Hematopoietic multipotent progenitor cell treated with erythropoietin and hydrocortisone succinate and interleukin-3 and kit ligand, for 17 days (in vitro differentiated cells): ENCODE measurements at places on chromosomes 4 and X.

GRCh38 chrX:77447653-77448569, 722 bp downstream of the FGF16 start:
- DNase-seq: no peak

GRCh38 chr4:71533121-71533520, 194.3 kb downstream of the SLC4A4 start:
- DNase-seq: no peak

GRCh38 chrX:123847056-123847455, 12.8 kb upstream of the XIAP start:
- no peak for DNase-seq

- DNase-seq: peak; percentile 16
Measured at GRCh38 chr4:128068918-128069317, 7.8 kb downstream of the LARP1B start.

DNA sequence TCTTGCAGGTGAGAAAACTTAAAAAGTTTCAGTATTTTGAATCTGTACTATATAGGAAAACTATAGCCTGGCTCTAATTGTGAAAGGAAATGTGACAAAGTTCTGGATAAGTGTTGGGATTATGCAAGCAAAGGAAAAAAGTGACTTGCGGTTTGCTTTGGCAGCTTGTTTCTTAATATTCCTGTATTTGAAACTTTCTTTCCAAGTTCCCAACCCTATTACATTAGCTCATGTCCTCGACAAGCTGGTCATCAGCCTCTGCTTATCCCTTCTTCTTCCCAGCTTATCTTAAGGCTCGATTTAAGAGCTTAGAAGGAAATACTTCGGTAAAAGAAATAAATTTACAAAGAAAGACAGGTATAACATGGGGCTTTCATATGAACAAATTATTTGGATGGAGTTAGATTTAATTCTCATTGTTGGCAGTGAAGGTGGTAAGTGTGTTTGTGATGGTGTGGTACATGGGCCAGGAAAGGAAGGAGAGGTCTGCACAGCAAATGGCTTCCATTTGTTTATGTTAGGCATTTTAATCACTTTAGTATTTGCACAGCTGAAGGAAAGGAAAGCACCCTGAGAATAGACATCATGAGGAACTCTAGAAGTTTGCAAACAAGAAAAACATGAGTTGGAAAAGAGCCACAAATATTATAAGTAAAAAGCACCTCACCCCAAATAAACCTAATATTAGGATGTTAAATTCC, 5.1 kb upstream of the MYOZ2 start:
- DNase-seq: no peak

DNA sequence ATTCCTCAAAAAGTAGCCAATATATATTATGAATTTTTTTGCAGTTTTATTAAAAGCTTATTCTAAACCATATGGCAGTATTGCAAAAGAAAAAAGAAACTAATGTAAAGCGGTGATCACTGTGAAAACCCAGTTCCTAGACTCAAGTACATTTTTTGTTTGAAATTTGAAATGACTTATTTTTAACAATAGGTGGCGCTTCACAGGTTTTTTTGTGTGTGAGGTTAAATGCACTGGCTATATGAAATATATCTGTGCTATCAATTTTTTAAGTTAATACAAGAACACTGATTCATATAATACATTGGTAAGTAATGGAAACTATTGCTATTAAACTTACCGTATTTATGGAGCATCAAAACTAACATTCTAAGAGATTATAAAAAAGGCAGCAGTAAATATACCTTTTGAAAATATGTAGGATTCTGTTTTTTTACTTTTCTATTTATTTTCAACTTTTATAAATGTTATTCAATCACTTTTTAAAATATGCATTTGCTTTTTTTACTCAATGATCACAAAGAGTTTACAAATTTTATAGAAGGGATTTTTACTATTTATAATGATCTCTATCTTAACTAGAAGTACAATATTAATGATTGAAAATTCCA, 5.6 kb upstream of the SPRY1 start:
- DNase-seq: no peak

- no peak for DNase-seq
Measured at GRCh38 chr4:41471126-41472071, 66.6 kb upstream of the LIMCH1 start.

DNA sequence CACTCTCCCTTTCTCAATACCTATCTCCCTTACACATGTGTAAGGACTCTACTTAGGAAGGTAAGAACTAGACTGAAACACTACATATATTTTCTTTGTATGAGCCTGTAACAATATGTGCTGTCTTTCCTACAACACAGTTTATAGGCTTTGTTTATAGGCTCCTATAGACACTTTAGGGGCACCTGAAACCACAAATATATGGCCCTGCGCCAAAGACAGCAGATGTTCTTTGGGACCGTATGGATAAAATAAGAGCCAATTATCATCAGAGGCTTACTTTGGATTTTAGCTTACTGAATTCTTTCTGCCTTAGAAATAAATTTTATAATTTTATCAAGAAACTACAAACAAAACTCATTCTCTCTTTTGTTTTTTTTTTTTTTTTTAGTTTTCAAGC, 16.6 kb upstream of the CXCL3 start:
- DNase-seq: no peak

DNA sequence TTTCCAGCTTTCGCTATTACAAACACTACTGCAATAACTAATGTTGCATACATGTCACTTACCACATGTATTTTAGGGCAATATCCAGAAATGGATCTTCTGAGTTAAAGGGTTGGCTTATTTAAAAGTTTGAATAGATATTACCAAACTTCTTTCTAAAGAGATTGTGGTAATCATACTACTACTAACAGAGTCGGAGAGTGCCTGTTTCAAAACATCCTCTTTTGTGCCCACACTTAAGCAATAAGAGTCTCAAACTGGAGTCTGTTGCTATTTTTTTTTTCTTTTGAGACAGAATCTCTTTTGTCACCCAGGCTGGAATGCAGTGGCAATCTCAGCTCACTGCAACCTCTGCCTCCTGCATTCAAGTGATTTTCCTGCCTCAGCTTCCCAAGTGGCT, 35.8 kb downstream of the FGFBP1 start:
- no peak for DNase-seq

GRCh38 chrX:12974796-12975669, at the start of gene TMSB4X:
TSS of gene TMSB4X (plus strand) at chrX:12975110.
- peak; percentile 69 for DNase-seq

DNA sequence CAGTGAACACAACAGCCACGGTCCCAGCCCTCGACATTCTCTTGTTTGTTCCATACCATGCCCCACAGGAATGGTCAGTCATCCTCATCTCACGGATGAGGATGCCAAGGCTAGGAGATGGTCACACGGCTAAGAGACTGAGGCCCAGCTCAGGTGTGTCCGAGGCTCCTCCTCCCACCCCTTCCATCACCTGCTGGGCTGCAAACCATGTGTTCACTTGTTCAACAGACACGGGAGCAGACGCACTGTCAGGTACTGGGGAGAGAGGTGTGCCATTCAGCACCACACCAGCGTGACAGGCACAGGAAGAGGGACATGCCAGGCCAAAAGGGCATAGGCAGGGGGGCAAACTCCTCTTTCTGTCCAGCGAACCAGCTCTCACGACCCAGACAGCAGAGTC, 45.9 kb downstream of the ABLIM2 start:
- no peak for DNase-seq

GRCh38 chr4:85968945-85969819, 390.7 kb downstream of the MAPK10 start:
- no peak for DNase-seq
